ENCODE measurements at places on chromosomes 16 and 17.

- DNase-seq = no peak
Observed at GRCh38 chr16:70695331-70696070, 9.6 kb upstream of the MTSS2 start.

DNA sequence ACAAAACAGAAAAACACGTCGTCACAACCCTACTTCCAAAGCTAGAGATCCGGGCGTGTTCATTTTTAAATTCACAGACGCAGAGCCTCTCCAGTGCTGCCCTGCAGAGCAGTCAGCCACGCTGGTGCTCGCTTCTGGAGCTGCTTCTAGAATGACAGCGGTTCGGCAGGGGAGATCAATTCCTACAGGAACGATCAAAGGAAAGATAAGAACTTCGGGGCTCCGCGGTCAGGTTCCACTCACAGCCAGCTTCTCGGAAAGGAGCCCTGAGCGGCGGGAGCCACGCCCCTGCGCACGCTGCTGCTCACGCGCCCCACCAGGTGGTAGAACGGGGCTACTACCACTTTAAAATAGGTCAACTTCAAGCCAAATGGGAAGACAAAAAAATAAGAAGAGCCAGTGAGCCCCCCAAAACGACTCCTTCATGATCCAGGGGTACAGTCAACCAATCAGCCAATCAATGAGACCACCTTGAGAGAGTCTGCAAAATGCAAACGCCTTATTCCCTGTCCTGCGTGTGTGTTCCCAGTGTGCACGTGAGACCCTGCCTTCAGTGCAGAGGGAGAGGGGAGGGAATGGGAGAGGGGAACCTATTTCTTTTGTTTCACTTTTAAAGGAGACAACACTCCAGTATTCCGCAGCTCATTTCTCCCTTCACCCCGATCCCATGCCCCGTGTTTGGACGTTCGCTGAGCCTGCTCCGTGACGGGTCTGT is 209.7 kb downstream of the RBFOX3 start:
- peak; percentile 54 for DNase-seq

DNA sequence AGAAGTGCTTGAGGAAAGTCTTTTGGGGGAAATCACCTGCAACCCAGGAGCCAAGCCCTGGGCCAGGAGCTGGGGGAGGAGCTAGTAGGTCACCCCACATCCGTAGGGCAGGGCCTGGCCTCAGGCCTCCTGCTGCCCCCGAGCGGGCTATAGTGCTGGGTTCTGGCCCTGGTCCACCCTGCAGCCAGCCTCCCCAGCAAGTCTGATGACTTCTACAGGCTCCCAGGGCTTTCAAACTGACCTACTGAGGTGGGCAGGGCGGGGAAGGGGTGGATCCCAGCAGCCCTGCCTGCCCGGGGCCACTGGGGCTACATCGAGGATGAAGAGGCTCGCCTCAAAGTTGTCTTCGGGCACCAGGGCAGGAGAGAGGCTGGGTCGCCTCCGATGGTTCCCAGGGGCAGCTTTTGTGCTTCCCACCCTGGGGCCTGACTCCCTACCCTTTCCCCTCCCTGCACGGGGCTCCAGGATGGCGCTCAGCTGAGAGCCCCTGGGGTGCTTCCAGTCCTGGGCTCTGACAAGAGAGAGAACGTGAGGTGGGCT is 5.0 kb downstream of the CENPX start:
- no peak for DNase-seq

- DNase-seq = no peak
Observed at GRCh38 chr16:49330562-49331201, 42.9 kb upstream of the C16orf78 start.

DNA sequence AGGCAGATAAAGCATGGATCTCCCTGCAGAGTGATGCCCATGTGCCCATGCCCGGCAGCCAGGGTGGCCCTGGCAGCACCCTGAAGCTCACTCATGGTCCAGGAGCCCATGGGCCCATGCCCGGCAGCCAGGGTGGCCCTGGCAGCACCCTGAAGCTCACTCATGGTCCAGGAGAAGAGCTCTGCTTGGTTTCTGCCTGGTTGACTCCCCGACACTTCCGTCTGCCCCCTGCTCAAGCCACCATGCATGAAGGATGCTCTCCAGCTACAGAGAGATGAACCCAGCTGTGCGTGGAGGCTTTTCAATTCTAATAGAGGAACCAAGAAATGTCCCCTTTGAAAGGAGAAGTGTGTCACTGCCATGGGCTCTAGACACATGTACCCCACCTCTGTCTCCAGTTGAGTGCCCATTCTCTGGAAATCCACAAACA is 8.7 kb downstream of the CCL17 start:
- no peak for DNase-seq

DNA sequence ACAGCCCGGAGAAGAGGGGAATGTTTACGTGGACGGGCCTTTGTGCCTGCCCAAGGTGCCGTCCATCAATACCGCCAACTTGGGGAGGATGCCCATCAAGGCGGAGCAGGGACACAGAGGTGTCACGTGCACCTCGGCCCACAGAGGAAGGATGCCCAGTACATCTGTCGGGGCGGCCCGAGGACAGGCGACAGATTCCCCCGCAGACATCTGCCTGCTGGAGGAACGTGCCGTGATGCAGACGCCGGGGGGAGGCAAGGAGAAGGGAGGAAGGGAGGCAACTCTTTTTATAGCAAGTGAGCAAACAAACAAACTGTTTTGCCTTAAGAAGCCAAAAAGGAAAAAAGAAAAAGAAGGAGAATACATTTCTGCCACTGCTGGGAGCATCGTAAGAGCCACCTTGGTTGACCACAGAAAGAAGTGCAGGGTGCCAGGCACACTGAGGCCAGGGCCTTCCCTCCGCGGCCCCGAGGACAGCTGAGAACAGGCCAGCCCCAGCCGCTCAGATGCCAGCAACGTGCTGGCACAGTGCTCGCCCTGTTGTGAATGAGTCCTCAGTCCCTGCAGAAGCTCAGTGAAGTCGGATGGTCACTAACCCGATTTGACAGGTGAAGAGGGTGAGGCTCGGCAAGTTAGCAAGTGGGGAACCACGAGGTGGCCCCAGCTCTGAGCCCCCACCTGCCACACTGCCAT is 146.4 kb downstream of the RBFOX3 start:
- DNase-seq = no peak

DNA sequence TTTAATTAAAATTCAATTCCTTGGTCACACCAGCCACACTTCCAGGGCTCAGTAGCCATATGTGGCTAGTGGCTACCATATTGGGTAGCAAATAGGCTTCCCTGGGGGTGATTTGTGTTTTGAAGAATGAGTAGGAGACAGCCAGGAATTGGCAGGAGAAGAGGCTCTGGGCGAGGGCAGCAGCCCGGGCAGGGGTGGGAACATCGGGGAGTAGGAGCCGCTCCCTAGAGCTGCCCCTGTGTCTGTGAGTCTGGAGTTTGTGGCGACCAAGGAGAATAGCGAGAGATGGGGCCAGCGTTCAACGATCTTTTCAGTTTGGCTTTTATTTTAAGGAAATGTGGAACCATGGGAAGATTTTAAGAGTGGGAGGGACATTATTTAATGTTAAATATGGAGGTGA is 81.7 kb downstream of the WIPI1 start:
- DNase-seq = no peak

- DNase-seq = no peak
Observed at GRCh38 chr16:65546353-65546791, 424.5 kb upstream of the CDH11 start.

DNA sequence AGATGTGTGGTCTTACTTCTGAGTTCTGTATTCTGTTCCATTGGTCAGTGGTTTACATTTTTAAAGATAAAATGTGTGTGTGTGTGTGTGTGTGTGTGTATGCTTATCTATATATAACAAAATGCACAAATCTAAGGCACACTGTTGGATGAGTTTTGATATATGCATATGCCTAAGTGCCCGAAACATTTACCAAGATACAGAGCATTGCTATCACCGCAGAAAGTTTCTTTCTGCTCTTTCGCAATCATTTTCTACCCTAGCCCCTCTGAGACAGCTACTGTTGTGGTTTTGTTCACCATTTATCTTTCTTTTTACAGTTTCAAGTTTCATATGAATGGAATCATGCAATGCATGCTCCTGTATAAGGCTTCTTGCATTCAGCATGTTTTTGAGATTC is 97.0 kb downstream of the MRTFB start:
- no peak for DNase-seq

DNA sequence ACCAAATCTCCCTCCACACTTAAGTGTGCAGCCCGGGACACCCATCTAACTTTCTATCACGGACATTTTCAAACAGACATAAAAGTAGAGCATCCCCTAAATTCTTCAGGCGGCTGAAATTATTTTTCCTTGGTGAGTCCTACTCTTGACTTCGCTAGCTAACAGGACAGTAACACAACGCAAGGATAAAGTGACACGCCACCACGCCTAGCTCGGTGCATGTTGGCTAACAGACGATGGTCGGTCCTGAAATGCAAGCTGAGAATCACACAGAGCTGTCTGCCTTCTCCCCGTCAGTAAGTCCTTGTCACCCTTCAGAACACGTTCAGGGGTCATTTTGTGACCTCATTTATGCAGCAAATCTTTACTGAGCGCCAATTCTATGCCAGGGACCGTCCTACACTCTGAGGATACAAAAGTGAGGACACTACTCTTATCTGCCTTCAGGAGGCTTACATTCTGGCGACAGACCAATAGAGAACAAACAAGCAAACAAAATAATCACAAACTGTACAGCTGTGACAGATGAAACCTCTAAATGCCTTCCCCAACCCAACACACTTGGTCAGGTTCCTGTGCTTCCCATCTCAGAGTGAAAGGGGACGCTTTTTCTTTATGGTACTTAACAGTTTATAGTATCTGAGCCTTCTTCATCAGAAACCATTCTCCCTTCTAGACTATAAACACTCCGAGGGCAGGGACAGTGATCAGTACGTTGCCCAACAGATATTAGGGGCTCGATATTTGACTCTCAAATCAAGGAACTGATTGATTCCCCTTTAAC is 1.3 kb downstream of the NTAN1 start:
- no peak for DNase-seq

GRCh38 chr16:25403852-25404251 is 146.2 kb upstream of the ZKSCAN2 start:
- no peak for DNase-seq

GRCh38 chr17:39563476-39563875 is 44.2 kb downstream of the NEUROD2 start:
- no peak for DNase-seq

Data from T-helper 1 cell (primary cell).